Activated CD8-positive, alpha-beta memory T cell treated with anti-CD3 and anti-CD28 coated beads for 4 hours (primary cell): ENCODE measurements at places on chromosomes 12 and 14.

GRCh38 chr14:65239143-65239937 is 137.0 kb upstream of the MAX start:
- no peak for DNase-seq

- no peak for DNase-seq
Measured at GRCh38 chr14:36452860-36453259, 67.2 kb downstream of the NKX2-1 start.

- DNase-seq, result no peak
Measured at GRCh38 chr14:91368776-91369416, 48.7 kb downstream of the CCDC88C start.

GRCh38 chr14:51482102-51482501 is 169.6 kb upstream of the FRMD6 start:
- DNase-seq, result no peak

GRCh38 chr12:77725611-77726010 is 105.1 kb upstream of the NAV3 start:
- DNase-seq, result no peak

DNA sequence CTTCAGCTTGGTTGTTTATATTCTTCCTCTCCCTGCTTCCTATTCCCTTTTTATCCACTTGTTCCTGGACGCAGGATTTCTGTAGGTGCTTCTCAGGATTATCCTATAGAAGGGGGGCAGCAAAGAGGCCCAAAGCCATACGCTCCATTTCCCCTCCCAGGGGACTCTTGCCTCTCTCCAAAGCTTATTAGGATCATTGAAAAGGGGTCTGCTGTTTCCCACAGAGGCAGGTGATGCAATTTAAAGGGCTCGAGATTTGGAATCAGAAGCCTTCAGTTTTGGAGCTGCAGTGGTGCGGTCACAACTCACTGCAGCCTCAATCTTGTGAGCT is 31.5 kb upstream of the SYNDIG1L start:
- no peak for DNase-seq

DNA sequence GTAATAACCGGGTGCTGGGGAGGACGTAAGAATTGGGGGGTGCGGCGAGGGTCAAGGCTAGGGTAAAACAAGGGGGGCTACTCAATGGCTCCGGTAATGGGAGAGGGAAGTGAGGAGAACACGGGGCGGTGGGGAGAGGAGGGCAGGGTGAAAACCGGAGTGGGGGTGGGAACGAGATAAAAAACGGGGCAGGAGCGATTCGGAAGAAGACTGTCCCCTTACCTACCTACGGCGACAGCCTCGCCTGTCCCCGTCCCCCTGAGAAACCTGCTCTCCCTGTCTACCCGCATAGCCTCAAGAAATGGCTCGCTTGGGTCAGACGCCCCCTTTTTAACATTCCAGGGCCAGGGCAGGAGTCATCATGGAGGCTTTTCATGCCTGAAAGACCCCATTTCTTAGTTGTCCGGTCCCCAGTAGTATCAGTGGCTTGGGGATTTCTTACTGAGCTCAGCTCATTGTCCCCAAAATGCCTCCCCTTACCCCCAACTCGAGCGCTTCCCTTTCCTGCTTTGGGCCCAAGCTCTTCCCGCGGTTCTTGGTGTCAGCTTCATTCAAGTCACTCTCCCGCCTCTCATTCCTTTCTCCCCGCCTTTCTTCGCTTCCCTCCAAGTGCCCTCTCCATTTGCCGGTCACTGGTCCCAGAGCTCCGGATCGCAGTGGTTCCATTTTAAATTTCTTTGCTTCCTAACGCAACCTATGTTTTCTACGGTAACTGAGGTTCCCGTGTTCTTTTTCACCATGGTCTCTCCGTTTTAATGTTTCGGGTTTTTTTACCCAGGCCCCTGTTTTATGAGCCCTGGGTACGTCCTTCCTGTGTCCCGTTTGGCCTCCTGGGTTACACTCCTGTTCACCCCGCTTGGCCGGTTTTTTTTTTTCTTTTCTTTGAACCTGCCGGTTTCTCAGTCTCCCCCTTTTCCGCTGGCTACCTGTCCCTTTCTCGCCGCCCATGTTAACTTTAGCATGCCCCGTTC is 1.2 kb upstream of the WSB2 start:
- no peak for DNase-seq

DNA sequence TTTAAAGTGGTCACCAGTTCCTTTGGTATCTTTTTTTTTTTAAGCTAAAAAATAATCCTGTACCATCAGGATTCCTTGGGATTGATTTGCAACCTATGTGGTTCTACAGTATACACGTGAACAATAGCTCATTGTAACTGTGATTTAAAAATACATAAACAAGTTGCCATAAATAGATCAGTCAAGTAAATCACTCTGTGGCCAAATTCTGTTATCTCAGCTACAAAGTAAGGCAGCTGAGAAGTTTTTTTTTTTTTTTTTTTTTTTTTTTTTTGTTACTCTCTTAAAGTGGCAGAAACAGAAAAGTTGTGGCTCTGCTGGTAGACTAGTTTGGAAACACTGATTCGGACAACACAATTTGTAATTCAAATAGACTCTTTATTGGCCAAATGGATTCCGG is 104.5 kb downstream of the PRICKLE1 start:
- no peak for DNase-seq

GRCh38 chr14:71117839-71118743 is 210.8 kb downstream of the PCNX1 start:
- DNase-seq, result no peak

GRCh38 chr12:26643532-26644315 is 189.3 kb downstream of the ITPR2 start:
- no peak for DNase-seq

DNA sequence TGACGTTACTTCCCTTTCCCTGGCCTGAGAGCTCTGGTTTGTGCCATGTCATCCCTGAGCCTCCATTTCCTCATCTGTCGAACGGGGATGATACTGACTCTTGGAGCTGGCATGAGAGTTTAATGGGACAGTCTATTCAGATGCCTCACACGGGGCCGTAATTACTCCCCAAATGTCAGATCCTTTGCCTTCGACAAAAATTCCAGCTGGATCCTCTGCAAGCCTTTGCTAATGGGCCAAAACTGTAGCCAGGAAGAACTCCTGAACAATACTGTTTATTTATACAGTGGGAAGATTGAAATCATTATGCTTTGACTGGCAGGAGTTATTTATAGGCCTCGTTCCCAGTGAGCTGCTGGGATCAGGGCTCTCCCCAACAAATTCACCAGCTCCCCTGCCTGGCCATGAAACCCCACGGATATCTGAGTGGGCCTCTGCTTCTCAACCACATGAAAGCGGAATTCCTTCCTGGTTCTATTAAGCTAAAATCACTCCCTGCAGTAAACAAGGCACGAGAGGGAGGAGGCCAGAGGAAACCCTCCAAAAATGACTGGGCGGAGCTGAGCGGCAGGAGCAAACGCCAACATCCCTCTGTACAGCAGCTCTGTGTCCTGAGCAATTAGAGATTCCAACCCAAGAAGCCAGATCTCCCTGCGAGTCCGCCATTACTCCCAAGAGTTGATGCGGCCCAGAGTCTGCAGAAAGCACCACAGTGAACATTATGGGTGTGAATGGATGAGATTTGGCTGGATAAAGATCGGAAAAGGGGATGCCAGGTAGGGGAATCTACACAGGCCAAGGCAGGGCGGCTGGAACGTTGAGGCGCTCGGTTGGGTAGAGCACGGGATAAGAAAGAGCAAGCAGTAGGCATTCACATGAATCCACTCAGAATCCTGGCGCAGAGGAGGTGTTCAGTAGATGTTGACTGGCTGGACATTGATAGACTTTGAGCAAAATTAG is 326.1 kb downstream of the BCL11B start:
- DNase-seq, result no peak

GRCh38 chr12:80590085-80590484 is 117.3 kb upstream of the MYF6 start:
- no peak for DNase-seq

GRCh38 chr12:69412655-69413054 is 53.1 kb downstream of the YEATS4 start:
- DNase-seq, result no peak

- no peak for DNase-seq
Measured at GRCh38 chr12:84079626-84080025, 833.0 kb downstream of the SLC6A15 start.

DNA sequence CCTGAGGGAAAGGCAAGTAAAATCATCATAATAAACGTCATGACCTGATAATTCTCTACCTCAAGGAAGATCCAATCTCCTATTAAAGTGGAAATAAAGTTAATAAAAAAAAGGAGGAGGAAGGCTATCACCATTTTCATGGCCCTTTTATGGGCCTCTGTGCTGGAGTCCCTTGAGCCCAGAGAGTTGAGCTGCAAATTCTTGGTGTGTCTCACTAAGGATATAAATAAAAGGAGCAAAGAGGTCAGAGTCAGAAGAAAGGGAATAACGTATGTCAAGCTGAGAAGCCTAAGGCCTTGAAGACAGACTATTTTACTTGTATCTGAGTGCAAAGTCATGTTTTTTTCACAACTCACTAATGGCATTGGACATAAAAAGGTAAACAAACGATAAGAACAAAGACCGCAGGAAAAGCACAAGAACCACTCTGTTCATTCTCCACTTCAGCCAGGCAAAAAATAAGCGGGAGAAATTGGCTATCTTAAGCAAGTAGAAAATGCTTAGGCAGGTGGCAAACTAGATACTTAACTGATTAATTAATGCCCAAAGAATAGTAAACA is 12.0 kb upstream of the SMIM10L1 start:
- DNase-seq, result no peak
